ENCODE measurements at places on chromosomes 5 and 9.

- no peak for DNase-seq
Measured at GRCh38 chr5:51889703-51890102, 506.5 kb downstream of the ISL1 start.

- DNase-seq: no peak
Measured at GRCh38 chr9:113393281-113393680, 7.8 kb downstream of the ALAD start.

- peak; percentile 69 for DNase-seq
Measured at GRCh38 chr9:127921557-127922120, 4.8 kb upstream of the ST6GALNAC4 start.

DNA sequence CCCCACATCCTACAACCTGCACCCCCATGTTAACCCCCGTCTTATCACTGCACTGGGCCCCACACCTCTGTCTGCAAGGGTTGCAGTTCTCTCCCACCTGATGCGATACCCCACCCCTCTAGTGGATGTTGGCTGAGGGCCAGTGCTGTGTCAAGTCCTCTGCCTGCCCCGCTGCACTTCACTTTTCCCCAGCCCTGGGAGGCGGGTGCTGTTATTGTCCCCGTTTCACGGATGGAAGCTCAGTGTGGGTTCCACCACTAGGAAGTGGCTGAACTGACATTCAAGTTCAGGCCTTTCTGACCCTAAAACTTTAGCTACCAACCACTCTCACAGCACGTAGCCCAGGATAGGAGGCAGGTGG is 3.5 kb downstream of the SNCB start:
- DNase-seq: no peak

DNA sequence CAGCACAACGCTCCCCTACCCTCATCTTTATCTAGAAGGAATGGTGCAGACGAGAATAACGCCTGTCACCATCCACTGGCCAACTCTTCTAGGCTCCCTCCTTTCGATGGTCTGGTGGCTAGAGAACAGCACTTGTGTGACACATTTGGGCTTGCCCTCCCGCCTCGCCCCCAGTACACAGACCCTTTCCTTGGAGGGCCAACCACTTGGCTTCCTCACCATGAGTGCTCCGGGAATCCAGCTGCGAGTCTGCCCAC is 1.4 kb downstream of the GNAQ start:
- no peak for DNase-seq

- DNase-seq: no peak
Measured at GRCh38 chr9:98128316-98128715, 9.3 kb upstream of the TRIM14 start.

GRCh38 chr5:16489322-16489791 is 23.8 kb upstream of the ZNF622 start:
- no peak for DNase-seq

DNA sequence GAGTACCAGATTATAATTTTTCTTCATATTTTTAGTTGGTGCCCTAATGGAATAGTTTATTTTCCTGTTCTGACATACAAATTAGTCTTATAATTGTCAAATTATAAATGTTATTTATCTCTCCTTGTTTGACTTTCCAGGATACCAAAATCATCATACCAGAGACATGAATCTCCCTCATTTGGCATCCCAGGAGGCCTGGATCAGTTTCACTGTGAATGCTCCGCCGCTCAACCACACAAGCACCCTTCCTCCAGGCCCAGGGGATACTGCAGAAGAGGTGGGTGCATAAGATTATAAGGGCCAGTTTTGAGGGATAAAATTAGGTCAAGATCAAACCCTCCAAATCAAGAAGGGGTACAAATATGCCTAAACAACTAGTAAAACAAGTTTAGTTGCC is 1229.3 kb downstream of the CDH12 start:
- no peak for DNase-seq

Measured in activated T-cell treated with anti-CD3 and anti-CD28 coated beads for 48 hours (primary cell).